ENCODE measurements at places on chromosomes 4 and X.

DNA sequence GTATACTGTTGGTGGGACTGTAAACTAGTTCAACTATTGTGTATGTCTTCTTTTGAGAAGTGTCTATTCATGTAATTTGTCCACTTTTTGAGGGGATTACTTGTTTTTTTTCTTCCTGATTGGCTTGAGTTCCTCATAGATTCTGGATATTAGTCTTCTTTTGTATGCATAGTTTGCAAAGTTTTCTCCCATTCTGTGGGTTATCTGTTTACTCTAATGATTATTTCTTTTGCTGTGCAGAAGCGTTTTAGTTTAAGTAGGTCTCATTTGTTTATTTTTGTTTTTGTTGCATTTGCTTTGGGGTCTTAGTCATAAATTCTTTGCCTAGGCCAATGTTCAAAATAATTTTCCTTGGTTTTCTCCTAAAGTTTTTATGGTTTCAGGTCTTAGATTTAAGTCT, 26.6 kb upstream of the ANTXR2 start:
- no peak for DNase-seq

DNA sequence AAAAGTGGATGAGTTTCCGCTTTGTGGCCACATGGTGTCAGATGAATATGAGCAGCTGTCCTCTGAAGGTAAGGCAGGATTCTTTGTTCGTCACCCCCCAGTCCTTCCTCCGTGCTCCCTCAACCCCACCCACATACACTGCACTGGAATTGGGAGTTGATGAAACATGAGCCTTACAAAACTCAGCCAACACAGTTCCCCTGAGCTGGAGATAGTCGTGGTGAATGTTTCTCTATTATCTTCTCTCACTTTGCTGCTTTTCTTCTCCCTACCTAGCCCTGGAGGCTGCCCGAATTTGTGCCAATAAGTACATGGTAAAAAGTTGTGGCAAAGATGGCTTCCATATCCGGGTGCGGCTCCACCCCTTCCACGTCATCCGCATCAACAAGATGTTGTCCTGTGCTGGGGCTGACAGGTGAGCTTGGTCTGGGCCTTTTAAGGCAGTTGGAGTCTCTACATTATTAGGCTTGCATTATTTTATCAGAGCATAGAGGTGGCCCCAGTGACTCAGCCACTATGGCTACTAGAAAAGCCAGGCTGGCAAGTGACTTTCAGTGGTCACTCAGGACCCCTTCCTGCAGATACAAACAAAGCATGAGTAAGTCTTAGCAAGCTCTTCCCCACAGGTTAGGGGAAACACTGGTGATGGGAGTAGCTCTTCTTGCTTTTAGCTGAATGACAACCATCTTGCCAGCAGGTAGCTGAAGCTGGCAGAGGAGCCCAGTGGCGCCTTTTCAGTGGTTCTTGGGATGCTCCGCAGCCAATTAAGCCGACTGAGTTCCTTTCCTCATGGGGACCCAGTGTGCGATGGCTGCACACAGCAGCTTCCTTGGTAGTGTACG, 1.6 kb downstream of the RPL10 start:
- DNase-seq, result no peak

GRCh38 chrX:2267890-2268289, 232.9 kb downstream of the DHRSX start:
- DNase-seq, result no peak

- no peak for DNase-seq
Measured at GRCh38 chr4:89283226-89284009, 24.2 kb downstream of the GPRIN3 start.

DNA sequence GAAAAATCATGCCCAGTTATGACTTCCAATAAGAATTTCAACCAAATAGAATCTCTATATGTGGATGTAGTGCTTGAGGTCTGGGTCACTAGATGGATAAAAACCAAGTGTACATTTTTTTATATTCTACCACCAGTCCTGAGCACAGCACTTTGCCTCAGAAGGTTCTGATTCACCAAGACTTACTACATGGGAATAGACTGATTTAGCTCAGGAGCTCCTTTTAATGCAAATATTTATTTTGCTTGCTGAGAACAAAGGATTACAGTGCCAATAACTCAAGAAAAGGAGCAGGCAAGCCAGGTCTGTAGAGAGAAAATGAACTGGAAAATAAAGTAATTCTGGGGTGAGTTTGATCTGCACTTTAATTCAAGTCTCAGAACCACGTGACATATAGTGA, 6.4 kb upstream of the XK start:
- DNase-seq, result no peak

- peak; percentile 55 for DNase-seq
Measured at GRCh38 chr4:88697588-88698329, at the start of gene NAP1L5. TSS of gene NAP1L5 (minus strand) at chr4:88697829. CDS start at chr4:88697754, 75 bp downstream.

DNA sequence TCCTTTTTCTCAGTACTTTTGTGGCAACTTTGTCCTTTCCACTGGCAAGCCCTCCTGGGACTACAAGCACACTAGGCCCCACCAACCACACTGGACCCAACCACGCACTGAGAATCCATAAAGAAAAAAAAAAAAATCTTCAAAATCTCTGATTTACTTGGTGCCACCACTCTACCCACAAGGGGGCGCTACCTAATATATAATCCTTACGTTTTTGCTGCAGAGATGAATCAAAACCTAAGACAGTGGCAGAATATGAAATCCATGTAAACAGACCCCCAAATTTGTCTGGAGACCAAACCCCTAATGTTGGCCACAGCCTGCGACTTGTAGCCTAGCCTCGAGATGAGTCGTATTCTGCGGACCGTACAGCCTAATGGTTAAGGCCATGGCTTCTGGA, 63.5 kb upstream of the ARHGAP36 start:
- DNase-seq, result peak; percentile 40

GRCh38 chrX:11886745-11887144, 128.7 kb downstream of the MSL3 start:
- no peak for DNase-seq

DNA sequence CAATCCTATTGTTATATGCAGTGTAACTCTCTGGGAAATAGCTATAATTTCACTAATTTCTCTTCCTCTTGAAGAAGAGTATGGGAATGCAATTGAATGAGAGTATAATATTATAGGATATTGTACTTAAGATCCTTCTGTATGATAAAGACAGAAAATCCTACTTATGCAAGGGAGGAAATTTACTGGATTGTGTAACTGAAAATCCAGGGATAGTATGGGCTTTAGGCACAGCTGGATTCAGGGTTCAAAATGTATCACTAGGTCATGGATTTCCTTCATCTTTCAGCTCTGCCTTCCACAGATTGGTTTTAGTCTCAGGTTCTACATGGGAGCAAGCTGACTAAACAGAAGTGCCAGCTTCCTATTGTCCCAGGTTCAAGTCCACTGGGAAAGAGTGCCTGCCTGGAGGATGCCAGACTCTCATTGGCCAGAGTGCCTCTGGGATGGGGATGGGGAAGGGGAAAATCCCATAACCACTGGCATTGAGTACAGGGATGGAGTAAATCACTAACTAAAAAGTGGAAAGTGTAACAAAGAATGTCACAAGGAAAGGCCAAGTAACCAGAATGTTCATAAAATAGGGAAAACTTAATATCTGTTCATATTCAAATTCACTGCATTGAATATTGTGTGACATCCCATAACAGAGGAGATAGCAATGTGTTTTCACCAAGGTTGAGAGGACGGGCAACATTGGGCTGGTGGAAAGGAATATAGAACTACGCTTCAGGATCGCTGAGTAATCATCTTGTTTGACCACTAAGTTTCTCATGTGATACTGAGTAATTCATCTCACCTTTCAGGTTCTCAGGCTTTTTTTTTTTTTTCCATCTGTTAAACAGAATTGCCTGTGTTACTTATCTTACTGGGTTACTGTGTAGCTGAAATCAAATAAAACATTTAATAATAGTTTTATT, 75.7 kb downstream of the ANXA3 start:
- DNase-seq, result no peak

- no peak for DNase-seq
Measured at GRCh38 chrX:38558686-38559085, 2.7 kb upstream of the TSPAN7 start.

DNA sequence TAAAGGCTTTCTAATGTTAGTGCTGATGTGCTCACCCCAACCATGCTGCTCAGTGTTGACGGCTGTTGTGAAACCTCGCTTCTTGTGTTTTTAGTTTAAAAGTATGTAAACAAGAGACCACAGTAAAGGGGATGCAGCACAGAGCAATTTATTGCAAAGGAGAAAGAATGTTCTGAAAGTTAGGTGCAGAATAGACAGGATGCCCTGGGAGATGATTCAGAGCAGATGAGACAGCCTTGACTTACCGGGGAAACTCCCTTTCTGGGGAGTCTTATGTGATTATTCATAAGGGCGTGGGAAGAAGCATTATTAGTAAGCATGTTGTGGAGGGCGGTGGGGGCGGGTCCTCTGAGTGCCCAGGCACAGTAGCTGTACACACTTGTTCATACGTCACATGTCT, 47.7 kb downstream of the EVC start:
- DNase-seq, result peak; percentile 14

GRCh38 chr4:162684998-162685397, 481.7 kb downstream of the NAF1 start:
- no peak for DNase-seq

- DNase-seq, result no peak
Measured at GRCh38 chr4:16162891-16163290, 63.4 kb downstream of the TAPT1 start.

All from stimulated activated CD4-positive, alpha-beta T cell treated with anti-CD3 and anti-CD28 coated beads, Interleukin-12 subunit alpha, Interleukin-12 subunit beta, amount 100 ng/mL, for 48 hours (primary cell).